Stimulated activated naive CD8-positive, alpha-beta T cell treated with anti-CD3 and anti-CD28 coated beads, Interleukin-15, Interleukin-2, amounts not matched to agents 100 U/mL and 50 U/mL, for 24 hours (primary cell): ENCODE measurements at places on chromosomes 2 and 18.

GRCh38 chr2:167862782-167863181 is 384.6 kb downstream of the STK39 start:
- DNase-seq: no peak

GRCh38 chr2:95231723-95232122 is 24.4 kb downstream of the ZNF892 start:
- peak; percentile 53 for DNase-seq

GRCh38 chr18:48028696-48029095 is 98.2 kb upstream of the SMAD2 start:
- no peak for DNase-seq

DNA sequence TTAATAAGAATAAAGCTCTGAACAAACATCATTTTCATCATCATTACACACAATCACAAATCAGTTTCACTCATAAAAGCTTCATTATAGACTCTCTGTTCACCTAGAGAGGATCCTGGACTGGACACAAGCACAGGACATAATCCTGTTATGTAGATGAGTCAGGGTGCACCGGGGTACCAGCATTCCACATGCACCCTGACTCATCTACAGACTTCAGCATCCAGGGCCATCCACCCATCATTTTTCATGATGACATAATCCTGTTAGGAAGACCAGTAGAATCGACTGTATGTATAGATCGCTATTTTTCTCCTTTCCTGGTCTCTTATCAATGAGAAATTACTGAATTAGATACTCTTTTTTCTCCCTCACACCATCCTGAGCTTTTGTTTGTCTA is 73.7 kb upstream of the PIK3C3 start:
- DNase-seq: no peak

DNA sequence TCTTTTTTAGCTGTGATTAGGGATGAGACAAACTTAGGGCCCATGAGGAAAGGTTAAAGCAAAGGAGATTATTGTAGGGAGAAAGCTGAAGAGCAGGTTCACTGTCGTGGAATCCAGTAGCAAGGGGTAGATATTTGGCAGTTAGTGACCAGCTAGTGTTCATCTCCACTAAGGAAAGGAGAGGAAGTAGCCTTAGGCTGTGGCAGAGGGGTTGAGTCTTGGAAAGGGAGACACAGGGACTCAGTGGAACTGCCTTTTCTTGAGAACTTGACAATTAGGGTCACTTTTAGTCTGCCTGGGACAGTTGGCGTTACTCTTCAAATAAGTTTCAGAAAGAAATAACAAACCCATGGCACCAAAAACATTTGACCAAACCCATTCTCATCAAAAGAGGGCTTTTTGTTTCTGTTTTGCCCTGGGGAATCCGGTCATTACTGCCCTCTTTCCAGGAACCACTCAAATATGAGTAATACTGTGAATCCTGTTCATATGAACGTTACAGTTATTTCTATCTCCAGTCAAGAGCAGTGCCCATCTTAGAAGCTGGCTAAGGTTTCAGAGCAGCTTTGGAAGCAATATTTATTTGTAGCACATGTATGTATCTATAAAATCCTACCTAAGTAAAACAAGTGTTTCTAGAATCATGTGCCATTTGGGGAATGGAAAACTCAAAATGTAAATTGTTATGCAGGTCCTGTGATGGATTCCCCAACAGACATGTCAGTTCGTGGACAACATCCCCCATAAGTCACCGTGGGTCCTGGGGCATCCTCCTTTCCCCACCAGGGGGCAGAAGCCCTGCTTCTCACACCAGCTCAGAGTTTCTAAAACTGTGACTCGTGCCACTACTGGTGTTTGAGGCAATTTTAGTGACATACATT is 77.3 kb upstream of the PHLPP1 start:
- peak; percentile 65 for DNase-seq

DNA sequence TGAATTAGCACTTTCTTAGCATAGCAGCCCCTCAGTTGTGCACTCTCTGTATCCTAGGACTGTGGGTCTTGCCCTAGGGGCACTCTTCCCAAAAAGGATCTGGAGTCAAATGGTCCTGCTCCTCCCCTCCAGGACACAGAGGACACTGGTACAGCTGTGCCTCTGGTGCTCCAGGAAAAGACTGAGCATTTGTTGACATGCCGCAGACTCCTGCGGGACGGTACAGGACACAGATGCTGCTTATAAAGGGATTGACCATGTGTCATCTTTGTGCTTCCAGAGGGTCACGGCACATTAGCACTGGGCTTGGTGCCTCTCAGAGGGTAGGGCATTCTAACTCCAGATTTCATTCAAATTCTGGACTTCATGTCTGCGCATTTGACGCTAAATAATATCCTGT is 110.5 kb downstream of the KLF7 start:
- no peak for DNase-seq

- peak; percentile 42 for DNase-seq
These were observed 133.7 kb downstream of the COMMD1 start for GRCh38 chr2:62038975-62039771.
